Kidney capillary endothelial cell (primary cell): ENCODE measurements at places on chromosomes 11 and 22.

GRCh38 chr11:131744847-131745246 lies 374.4 kb downstream of the NTM start:
- no peak for DNase-seq

DNA sequence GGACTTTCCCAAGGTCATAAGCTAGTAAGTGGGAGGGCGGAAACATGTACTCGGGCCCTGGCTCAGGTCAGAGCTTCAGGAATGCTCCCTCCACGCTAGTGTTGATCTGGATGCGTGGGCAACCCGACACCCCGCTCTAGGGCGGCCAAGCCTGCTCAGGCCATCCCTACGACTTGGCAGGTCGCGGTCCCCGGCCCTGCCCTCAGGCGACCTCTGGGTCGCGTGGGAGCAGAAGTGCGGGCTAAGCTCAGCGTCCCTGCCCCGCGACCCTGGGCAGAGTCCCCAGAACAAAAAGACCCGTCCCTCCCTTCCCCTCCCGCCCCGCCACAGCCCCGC lies 781 bp upstream of the TEF start:
- peak; percentile 25 for DNase-seq

GRCh38 chr22:49623715-49624114 lies 204.0 kb downstream of the BRD1 start:
- no peak for DNase-seq

DNA sequence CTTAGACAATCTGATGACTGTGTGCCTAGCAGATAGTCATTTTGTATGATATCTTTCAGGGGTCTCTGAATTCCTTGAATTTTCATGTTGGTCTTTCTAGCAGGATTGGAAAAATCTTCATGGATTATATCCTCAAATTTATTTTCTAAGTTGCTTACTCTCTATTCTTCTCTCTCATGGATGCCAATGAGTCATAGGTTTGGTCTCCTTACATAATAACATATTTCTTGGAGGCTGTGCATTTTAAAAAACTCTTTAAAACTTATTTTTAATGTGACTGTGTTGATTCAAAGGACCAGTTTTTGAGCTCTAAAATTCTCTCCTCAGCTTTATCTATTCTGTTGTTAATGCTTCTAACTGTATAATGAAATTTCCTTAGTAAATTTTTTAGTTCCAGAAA lies 198.7 kb downstream of the AASDHPPT start:
- no peak for DNase-seq

GRCh38 chr22:35315855-35316745 lies 16.4 kb downstream of the TOM1 start:
- DNase-seq = no peak

- DNase-seq = no peak
Measured at GRCh38 chr11:19511066-19511412, 201.6 kb upstream of the NAV2 start.

DNA sequence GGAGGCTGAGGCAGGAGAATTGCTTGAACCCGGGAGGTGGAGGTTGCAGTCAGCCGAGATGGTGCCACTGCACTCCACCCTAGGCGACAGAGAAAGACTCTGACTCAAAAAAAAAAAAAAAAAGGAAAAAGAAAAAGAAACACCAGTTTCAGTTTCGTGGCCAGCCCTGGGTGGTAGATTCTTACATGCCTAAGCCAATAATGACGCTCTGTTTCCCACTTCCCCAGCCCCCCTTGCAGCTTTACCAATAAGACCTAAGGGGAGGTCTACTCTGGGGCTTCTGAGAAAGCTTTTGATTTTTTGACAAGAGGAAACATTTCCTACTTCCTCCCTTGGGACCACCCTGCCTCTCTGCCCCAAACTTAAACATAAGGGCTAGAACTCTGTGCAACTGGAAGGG lies 30.0 kb upstream of the PTPRJ start:
- DNase-seq = no peak

- no peak for DNase-seq
Measured at GRCh38 chr11:40421208-40421981, 1038.1 kb downstream of the LRRC4C start.

- DNase-seq = no peak
Measured at GRCh38 chr11:9605742-9606141, 32.3 kb downstream of the WEE1 start.

- DNase-seq = no peak
Measured at GRCh38 chr11:94854770-94855633, 86.8 kb downstream of the AMOTL1 start.

DNA sequence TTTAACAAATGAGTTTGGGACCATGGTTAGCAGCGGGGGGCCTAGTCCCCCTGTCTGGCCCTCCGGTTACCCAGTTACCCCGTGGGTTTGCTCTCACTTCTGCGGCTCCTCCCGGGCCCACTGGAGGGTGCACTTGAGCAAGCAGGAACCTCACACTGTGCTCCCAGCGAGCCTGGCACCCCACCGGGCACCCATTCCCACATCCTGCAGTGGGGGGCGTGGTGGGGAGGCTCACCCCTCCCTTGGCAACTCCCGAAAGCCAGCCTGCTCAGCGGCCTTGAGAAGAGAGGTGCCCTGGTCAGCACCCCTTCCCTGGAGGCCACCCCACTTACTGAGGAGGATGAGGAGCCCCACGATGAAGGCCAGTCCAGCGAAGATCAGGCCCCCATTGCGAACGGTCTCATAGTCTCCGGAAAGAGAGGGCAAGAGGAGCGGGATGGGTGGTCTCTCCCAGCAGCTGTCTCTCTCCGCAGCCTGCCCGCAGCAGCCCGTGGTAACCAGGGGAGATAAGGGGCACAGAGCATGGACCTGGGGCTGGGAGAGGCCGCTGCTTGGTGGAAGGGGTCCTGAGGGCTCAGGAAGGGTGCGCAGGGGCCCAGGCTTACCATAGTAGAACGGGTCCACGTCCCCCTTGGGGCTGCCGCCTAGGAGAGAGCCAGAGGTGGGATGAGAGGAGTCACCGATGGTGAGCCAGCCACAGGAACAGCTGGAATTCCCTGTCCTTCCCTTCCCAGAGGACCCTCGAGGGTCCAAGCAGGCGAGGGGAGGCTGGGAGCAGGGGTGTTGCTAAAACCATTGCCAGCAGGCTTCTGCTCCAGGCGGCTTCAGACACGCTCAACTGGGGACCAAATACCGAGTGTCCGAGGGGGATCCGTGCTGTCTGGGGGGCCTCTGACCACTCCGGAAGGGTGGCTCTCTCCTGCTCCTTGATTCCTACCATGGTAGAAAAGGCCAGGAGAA lies 2.2 kb downstream of the FXYD2 start:
- no peak for DNase-seq

GRCh38 chr11:72721689-72722049 lies 30.5 kb downstream of the ARAP1 start:
- no peak for DNase-seq

DNA sequence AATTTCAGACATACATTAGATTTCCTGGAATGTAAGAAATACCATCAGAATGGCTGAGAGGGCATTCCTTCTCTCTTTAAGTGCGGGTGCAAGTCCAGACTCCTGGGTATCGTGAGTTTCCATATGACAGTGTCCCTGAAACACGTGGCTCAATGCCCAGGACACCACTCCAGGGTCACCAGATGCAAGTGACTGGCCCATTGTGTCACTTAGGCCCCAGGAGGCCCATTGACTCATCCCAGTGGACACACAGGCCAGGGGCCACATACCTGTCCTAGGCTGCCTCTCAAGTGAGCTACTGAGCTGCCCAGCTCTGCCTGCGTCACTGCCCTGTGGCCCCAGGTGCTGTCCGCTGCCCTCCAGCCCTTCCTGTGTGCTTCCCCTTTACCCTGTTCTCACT lies 18.5 kb downstream of the FBLN1 start:
- no peak for DNase-seq

DNA sequence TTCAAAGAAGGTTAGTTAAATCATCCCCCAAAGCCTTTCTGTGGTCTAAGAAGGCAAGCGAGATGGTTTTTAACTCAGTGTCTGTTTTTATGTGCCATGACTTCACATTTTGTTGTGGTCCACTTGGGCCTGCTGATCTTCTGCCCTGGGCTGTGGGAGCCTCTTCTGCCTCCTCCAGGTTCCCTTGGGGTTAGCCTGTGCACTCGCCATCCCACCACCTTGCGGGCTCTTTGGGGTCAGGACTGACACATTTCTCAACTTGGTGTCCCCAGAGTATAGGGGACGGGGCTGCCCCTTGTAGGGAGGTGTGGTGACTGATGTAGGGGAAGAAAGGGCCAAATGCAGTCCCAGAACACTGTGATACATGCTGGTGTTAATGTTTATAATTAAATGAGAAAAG lies 207.0 kb downstream of the TBC1D22A start:
- DNase-seq = no peak

- DNase-seq = no peak
Measured at GRCh38 chr22:44782363-44782963, 30.1 kb downstream of the ARHGAP8 start.

DNA sequence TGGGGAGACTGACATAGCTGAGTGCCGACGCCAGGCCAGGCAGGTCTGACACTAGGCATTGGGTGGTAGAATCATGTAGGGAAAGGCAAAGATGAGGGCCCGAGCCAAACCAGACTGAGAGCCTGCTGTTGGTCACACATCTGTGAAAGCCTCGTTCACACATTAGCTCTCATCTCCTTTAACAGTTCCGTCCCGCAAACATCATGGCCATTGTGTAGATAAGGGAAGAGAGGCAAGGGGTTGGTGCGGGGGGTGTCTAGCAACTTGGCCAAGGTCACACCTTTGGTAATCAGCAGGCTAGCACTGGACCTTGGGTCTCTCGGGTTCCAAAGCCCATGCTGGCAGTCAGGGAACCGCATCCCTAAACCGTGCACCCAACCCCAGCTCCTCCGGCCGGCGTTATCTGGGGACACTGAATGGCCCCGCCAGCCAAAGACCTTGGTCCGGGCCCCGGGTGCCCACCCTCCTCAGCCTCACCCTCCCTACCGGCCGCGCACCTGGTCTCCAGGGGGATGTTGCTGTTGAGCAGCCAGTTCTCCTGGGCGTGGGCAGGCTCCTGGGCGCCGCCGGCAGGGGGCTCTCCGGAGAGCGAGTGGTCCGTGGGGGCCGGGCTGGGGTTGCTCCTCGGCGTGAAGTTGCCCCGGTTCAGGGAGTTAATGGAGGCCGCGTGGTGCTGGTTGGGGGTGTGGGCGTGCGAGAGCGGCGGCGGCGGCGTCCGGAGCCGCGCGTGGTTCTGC lies 328.3 kb upstream of the NARS2 start:
- no peak for DNase-seq

DNA sequence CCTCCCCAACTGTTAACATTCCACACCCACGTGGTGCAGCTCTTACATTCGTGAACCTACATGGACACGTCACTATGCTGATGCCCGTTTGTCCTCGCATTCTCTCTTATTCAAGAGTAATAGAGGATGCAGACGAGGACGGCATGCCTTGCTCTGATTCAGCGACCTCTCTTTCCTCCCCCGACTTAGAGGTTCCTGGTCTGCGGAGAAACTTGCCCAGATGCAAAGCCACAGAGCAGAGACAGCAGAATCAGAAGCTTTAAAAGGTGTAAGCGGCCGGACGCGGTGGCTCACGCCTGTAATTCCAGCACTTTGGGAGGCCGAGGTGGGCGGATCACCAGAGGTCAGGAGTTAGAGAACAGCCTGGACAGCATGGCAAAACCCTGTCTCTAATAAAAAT lies 288.0 kb downstream of the NTM start:
- no peak for DNase-seq

- DNase-seq = no peak
Measured at GRCh38 chr22:47015589-47016178, 253.2 kb downstream of the TBC1D22A start.
